Mucosa of gallbladder (tissue), 1 donor: ENCODE measurements at places on chromosomes 4 and X. TPM values are rescaled to one million over a fixed set of nuclear protein-coding genes. Genes with fewer than 3 reads are reported as not detected.
A peak's percentile ranks its signal among the peaks of the same experiment; 100 is the strongest.

DNA sequence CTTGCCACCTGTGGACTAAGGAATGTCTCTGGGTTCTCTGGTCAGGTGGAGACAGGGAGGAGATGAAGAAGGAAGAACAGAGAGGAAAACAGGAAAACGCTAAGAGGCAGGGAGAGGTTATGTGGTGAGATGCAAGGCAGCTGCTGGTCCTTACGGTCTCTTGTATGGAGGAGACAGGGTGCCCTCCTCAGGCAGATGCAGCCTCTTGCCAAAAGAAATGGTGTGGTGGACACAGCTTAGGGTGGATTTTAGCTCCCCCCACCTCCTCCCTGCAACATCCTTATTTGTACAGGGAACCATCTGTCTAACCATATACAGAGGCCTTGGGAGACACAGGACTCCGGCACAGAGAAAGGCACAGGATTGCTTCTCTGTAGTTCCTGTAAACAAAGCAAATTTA is 9.7 kb downstream of the OCIAD2 start:
- no peak for DNase-seq

GRCh38 chrX:106711375-106711774 is 15.1 kb upstream of the RNF128 start:
- DNase-seq = no peak

- DNase-seq = no peak
Observed at GRCh38 chr4:53424280-53424679, 46.8 kb downstream of the FIP1L1 start.

GRCh38 chr4:7103607-7104365 is 35.9 kb upstream of the GRPEL1 start:
- peak; percentile 87 for DNase-seq

The TCEAL2 gene
- total RNA-seq = 10.5 TPM
